ENCODE measurements at places on chromosomes 3 and 15. TPM values are rescaled to one million over a fixed set of nuclear protein-coding genes. Genes with fewer than 3 reads are reported as not detected.

Gene PRR23C
- not detected for total RNA-seq

DNA sequence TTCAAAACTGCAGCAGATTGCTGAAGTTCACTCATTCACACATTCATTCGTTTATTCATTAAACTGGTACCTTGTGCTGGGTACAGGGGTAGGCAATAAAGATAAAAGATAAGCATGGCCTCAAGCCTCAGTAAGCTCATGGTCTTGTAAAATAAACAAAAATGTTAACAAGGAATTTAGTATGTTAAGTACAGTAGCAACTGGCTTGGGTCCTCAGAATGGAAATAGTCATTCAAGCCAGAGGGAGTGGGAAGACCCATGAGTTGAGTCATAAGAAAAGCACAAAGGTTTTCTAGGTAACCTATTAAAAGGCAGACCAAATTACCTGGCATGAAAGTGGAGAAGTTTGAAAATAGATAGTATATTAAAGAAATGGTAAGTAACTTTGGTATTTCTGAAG lies 163.3 kb downstream of the CDIN1 start:
- H3K27me3 ChIP-seq = no peaks in the 10 kb centered on the region
- no peak overlapping the region for H3K27ac ChIP-seq
- no peak for DNase-seq
- no peak overlapping the region for H3K4me3 ChIP-seq
- no peaks in the 10 kb centered on the region for H3K4me1 ChIP-seq

GRCh38 chr3:38036906-38037305 lies 2.1 kb upstream of the DLEC1 start:
- H3K4me3 ChIP-seq = no peak overlapping the region
- no peaks in the 10 kb centered on the region for H3K27me3 ChIP-seq
- H3K36me3 ChIP-seq = no peaks in the 10 kb centered on the region
- peaks cover 27% of the 10 kb centered on the region for H3K4me1 ChIP-seq
- H3K27ac ChIP-seq = no peak overlapping the region
- DNase-seq = no peak

DNA sequence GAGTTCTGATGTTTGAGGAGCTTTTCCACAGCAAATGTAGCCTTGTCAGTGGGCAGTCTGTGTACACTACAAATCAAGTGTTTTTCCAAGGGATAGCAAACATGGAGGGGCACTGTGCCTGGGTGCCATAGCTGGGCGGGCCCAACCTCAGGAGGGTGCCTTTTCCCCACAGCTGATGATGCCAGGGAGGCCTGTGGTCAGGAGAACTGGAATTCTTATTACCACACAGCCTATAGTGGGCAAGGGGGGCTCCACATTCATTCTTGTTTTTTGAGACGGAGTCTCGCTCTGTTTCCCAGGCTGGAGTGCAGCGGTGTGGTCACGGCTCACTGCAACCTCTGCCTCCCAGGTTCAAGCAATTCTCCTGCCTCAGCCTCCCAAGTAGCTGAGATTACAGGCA lies 41.8 kb downstream of the SYNM start:
- no peaks in the 10 kb centered on the region for H3K27me3 ChIP-seq
- DNase-seq = no peak
- peaks cover 7% of the 10 kb centered on the region for H3K36me3 ChIP-seq
- no peaks in the 10 kb centered on the region for H3K4me1 ChIP-seq
- H3K27ac ChIP-seq = no peak overlapping the region
- H3K4me3 ChIP-seq = no peak overlapping the region

DNA sequence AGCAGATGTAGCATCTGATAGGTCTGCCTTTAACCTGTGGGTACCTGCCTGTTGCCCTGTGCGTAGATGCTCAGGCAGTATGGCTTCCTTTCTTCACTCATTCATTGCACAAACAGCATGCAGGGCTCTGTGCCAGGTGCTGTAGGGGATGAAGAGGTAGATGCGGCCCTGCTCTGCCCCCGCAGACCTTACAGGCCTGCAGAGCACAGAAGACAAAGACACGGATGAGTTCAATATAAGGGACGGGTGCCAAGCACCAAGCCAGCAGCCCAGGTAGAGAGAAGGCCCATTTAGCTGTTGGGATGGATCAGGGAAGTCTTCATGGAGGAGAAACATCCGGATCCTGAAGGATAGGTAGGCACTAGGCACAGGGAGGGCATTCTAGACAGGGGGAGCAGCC lies 69.4 kb downstream of the AAGAB start:
- no peak for DNase-seq
- H3K36me3 ChIP-seq = no peaks in the 10 kb centered on the region
- no peak overlapping the region for H3K4me3 ChIP-seq
- H3K4me1 ChIP-seq = peaks cover 7% of the 10 kb centered on the region
